AG09309 (cell line): ENCODE measurements at places on chromosomes 12 and 14.

DNA sequence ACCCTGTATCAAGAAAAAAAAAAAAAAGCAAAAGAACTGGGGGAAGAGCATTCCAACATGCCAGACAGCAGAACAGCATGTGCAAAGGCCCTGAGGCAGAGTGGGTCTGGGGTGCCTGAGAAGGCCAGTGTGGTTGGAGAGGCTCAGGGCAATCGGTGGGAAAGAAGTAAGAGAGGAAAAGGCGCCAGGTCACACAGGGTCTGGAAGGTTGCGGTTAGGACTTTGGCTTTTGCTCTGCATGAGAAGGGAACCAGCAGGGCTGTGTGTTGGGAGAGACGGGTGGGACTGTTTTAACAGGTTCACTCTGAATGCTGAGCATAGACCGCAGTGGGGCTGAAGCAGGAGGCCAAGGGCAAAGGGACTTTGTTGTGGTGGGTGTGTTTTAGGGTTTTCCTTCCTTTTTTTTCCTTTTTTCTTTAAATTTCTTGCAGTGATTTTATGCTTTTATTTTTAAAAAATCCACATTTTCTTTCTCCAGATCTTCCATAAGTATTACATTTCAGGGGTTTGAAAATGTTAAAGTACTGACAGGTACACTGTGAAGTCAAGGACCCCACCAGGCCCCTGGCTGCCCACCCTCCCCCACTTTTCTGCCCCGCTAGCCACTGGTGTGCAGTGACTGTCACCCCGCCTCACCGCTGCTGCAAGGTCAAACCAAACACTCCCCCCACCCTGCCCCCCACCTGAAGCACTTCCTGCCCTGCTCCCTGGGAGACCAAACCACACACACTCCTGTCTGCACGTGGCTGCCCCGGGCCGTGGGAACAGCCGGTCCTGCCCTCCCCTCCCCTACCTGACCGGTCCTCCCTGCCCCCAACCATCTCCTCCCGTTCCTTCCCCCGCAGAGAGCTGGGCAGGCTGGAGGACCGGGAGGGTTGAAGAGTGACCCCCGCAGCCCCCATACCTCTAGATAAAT lies 30.0 kb downstream of the DTX1 start:
- no peak for DNase-seq

DNA sequence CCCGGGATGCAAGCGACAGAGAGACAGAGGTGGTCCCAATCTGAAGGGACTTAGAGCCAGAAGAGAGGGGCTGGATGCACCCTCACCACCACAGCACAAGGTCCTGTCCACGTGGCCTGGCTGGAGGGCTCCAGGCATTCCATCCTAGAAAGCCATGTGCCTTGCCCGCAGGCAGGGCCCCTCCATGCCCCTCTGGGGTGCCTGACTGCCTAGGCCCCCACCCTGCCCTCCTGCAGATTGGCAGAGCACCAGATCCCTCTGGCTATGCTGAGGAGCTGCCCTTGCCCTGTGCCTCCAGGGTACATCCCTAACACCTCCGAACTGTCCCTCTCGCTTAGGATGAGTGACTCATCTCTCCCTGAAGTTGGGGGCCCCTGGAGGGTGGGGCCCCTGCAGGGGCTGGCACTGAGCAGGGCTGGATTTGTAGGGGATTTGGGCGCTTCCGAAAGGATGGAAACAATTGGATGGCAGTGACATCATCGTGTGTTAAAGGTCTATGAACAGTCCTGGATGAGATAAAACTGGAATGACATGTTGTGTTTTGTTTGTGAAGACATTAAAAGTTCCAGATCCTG lies 50.9 kb downstream of the CHGA start:
- DNase-seq: no peak

DNA sequence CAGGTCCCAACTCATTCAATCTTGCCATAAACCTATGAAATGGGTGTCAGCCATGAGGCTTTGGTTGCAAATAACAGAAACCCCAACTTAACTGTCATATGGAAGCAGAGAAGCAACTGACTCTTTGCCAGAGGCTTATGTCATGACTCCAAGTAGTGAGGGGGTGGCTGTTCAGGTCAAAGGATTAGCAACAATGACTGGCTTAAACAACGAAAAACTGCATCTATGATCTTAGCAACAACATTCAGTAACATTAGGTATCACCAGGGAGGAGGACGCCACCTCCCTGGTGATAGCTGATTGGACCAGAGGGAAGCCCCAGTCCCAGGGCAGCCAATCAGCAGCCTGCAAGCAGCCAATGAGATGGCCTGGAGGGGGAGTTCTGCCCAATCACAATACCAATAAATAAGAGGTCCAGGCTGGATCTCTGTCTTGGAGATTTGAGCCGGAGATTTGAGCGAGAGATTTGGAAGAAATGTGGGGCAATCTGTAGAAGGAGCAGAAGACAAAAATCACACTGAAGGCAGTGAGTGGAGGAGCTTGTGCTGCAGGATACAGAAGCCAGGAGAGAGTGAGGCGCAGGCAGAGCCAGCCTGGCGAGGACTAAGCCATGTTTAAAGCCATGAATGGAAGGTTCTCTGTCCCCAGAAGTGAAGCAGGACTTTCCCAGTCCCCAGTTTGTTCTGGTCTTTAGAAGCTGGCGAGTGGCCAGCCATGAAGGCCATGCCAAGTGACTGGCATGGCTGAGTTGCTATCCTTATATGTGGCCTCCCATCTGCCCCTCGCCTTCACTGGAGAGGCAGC lies 93.3 kb downstream of the CALM1 start:
- no peak for DNase-seq

DNA sequence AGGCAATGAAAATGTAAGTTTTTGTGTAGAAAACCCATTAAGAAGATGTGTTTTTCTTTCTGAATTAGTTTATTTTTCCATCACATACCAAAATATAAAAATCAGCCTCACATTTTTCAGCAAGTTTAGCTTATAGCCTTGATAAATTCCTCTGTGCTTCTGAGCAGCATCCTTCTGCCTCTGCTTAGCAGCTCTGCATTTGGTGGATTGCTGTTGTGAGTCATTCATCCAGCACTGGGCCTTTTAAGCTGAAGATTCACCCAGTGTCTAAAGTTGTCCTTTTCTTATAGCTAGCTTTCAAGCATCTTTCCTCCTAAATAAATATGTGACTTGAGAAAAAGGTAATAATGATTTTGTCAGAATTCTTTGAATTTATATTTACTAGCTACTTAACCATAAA lies 206.1 kb downstream of the PCNX1 start:
- DNase-seq: no peak
